ENCODE measurements at places on chromosomes 5 and 9.

DNA sequence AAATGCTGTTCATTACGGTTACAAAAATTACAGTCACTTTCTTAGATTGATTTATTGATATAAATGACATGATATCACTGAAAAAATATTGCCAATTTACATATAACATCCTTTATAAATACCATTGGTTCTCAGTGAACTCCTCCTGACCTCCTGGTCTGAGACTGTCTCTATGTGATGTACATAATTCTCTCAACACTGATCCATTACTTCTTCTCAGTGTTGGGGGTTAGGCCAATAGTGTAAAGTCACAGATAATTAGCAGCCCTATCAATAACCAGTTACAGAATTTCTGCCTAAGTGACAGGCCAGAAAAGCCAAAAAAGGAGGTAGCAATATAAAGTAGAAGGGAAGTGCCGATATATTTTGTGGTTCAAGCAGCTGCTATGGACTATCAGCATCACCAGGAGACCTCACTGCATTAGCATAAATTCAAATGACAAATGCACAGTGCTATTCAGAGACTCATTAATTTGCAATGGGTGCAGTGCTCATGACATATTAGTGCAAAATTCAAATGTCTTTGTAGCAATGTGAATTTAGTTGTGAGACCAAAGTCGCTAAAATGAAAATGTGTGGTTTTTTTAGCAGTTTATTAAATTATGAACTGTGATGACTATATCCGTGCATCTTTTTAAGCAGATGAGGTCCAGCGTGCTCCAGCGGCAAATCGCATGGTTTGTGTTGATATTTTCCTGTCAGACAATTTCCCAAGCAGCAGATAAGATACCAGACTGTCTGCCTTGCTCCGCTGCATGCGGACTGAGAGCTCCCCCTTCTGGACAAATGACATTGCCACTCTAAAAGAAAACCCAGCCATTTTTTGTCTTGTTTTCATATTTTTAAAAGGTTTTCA is 144.6 kb downstream of the CETN3 start:
- DNase-seq: peak; percentile 44

DNA sequence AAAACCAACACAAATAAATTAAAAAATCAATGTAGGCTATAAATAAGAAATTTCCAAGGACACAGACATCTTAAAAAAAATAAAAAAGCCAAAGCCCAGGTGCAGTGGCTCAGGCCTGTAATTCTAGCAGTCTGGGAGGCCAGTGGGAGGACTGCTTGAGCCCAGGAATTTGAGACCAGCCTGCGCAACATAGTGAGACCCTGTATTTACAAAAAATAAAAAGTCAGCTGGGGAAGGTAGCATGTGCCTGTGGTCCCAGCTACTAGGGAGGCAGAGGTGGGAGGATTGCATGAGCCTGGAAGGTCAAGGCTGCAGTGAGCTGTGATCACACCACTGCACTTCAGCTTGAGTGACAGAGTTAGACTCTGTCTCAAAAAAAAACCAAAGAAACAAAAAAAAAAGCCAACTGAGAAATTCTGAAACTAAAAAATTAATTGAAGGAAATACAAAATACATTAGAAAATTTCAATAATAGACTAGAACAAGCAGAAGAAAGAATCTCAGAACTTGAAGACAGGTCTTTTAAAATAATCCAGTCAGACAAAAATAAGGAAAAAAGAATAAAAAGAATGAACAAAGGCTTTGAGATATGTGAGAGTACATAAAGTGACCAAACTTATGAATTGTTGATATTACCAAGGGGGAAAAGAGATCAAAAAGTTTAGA is 149.5 kb upstream of the PANK3 start:
- no peak for DNase-seq

- no peak for DNase-seq
These were observed 354.7 kb downstream of the NDUFS4 start for GRCh38 chr5:53915120-53915519.

GRCh38 chr5:170475294-170476000 is 28.4 kb upstream of the KCNIP1 start:
- no peak for DNase-seq

GRCh38 chr5:110726249-110727024 is at the start of gene TMEM232:
TMEM232 (minus strand) TSS chr5:110726671; CDS start chr5:110667352, 59,319 bp downstream.
- DNase-seq: peak; percentile 62

DNA sequence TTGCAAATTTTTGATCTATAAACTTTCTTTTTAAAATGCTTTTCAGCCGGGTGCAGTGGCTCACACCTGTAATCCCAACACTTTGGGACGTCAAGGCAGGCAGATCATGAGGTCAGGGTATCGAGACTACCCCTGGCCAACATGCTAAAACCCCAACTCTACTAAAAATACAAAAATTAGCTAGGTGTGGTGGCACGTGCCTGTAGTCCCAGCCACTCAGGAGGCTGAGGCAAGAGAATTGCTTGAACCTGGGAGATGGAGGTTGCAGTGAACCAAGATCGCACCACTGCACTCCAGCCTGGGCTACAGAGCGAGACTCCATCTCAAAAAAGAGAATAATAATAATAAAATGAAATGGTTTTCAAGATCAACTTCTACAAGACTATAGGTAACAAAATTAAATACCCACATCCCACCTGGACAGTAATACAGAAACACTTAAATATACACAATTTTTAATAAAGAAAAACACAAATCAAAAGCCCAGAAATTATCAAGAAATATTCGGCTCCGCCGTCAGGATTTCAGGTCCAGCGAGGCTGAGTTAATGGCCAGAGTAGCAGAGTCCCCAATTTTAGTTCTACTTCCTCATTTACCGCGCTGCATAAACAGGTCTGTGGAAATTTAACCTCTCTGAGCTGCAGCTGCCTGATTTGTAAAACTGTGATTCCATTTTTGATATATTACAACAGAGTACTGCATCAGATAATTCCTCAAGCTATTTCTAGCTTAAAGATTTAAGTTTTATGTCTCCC is 4.0 kb downstream of the TUT7 start:
- no peak for DNase-seq

GRCh38 chr5:54653956-54654614 is 136.5 kb downstream of the SNX18 start:
- no peak for DNase-seq

DNA sequence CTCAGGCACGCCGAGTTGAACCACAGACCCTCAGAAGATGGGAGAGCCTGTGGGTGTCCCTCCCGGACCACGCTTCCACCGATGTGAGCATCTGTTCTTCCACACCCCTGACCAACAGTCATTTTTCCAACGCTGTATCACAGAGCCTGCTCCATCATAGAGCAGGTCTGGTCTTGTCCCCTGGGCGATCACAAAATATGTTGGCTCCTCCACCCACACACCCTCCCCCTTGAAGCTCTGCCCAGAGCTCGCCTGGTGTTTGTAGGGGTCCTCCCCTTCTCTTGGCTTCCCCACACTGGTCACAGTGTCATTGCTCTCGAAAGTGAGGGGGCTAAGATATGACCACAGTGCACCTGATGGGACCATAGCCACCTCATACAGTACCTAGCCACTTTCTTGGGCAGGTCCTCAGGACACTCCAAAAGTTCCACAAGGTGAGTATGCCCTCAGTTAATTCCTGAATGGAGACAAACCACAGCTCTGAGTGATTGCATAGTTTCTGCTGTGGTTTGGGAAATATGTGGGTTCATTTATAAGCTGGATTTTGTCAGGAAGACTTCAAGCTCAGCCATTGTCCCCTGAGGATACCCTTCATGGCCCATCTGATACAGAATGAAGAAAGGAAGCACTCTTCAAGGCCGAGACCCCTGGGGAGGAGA is 3.5 kb upstream of the ZNF618 start:
- DNase-seq: no peak

DNA sequence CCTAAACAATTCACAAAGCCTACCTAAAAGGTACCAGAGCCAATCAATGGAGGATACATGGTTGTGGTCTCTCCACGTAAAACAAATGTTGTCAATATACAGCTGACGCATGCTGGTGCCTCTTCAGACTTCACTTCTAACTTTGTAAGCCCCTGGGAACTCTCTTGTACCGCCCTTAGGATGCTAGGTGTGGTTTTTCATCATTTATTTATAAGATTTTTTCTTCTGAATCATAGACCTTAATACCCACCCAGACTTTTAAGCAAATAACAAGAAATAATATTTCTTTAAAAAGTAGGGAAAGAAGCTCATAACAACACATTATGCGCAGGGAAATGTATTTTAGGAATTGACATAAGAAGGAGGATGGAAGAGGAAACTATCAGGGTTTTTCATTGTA is 33.0 kb downstream of the SSBP2 start:
- DNase-seq: no peak

DNA sequence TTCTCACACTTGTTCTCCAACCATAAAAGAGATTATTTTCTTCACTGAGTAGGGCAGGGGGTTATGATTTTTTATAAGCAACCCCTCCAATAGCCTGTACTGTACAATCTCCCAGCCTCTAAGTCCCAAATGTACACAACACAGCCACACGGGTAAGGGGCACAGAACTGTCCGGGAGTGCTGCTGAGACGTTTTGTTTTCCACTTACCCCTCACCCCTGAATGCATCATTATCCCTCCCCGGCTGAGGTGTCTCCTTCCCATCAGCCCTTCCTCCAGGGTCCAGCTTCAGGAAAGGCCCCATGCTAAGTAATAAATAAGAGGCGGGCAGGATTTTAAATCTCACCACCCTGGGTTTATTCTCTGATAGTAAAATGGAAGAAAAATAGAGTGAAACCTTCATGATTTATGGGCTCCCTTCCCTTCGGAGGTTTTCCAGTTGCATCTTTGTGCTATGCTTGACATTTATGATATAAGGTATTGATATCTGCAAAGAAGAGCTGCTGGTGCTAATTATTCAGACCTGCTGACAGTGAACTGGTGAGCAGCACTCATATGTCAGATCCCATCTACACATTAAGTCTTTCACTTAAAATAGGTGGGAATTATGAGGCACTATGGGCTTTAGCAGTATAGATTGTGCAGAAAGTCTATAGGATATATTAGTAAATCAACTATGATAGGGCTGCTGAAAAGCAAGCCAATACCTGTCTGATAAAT is 67.2 kb upstream of the MEGF10 start:
- no peak for DNase-seq

- DNase-seq: no peak
These were observed 224.6 kb downstream of the TLE4 start for GRCh38 chr9:79796411-79796810.

- no peak for DNase-seq
These were observed 78.5 kb downstream of the FOXD1 start for GRCh38 chr5:73370095-73370494.

DNA sequence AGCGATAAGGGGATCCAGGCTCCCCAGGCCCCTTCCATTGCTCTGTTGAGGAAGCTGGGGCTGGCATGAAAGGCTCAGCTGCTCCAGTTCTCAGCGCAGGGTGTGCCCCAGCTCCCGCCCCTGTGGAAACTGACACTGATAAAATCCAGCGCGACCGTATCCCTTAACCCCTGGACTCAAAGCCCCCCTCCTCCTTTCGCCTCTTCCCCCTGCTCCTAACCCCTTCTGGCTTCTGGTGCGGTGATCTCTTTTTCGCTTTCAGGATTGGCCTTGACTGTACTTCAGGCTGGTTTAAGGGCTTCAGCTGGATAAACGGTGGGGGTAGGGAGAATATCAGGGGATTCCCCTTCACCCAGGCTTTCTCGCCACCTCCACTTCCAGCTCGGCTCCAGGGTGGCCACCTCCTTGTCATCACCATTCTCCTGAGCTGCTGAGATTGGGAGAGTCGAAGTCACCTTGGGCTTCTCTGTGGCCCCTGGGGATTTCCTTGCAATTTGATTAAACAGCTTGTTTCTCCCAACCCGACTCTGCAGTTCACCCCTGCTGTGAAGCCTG is 843 bp downstream of the BSPRY start:
- no peak for DNase-seq

- no peak for DNase-seq
These were observed 5.4 kb upstream of the CCDC187 start for GRCh38 chr9:136309101-136309801.

DNA sequence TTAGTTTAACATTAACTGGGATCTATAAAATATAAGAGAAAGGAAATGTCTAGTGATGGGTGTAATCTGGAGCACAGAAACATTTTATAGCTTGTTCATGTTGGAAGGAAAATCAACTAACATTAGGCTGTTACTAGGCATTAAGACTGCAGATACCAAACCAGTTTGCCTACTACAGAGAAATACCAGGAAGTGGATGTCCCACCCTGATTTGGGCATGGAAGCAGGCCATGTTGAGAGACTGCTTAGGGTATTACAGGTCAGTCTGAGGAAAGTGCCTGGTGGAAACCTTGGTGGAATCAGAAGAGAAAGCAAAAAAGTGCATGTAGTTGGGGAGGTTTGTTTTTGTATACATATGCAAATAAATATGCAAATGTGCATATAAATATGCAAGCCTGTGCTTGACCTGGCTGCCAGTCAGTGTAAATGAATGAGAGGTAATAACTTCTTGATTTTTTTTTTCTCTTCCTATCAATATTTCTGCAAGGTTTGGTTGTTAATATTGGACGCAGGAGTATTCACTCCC is 9.6 kb upstream of the CCDC112 start:
- no peak for DNase-seq

DNA sequence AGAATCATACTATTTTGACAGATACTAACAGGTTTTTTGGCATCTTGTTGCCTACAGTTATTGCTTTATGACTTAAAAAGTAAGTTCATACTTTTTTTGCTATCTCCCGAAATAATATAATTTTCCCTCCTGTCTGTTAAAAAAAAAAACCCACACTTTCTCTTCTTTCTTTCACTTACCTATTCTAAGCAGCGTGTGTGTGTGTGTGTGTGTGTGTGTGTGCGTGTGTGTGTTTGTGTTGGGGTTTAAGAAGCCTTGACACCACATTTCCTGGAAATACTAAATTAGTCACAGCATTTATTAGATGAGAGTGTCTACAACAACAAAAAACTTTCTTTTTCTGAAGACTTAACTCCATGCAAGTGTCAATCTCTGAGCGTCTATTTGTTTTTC is 12.4 kb downstream of the TNFAIP8 start:
- DNase-seq: no peak

- DNase-seq: no peak
These were observed 67.2 kb upstream of the SLC25A51 start for GRCh38 chr9:37971108-37971459.

GRCh38 chr5:171495122-171495700 is 75.8 kb downstream of the FGF18 start:
- no peak for DNase-seq

DNA sequence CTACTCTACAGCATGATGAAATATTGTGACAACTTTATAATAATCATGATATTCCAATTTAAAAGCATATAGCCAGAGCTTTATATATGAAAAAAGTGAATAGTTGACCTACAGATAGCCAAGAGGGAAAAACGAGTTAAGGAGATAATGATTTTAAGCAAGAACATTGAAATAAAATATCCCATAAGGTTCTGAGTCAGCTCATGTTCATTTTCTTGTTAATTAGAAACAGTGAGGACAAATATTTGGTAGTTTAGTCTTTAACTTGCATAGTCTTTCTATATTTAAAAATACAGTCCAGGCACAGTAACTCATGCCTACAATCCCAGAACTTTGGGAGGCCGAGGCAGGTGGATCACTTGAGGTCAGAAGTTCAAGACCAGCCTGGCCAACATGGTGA is 55.8 kb upstream of the CDH6 start:
- DNase-seq: no peak

All from nucleus accumbens (tissue), 56 donors.